Caki2 (cell line): ENCODE measurements at places on chromosomes 5 and 9.
A peak's percentile ranks its signal among the peaks of the same experiment; 100 is the strongest.

- DNase-seq, result no peak
Measured at GRCh38 chr5:148403344-148403743, 19.6 kb downstream of the FBXO38 start.

- no peak for DNase-seq
Measured at GRCh38 chr5:41370482-41370881, 139.9 kb downstream of the PLCXD3 start.

DNA sequence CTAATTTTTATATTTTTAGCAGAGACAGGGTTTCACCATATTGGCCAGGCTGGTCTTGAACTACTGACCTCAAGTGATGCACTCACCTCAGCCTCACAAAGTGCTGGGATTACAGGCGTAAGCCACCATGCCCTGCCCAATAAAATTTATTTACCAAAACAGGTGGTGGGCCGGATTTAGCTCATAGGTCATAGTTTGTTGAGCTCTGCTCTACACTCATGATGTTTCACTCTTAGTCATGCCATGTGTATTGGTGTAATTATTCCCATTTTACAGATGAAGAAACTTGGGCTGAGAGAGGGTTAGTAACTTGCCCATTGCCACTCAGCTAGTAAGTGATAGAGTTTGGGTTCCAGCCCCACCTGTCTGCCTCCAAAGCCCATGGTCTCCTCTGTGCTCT, 93.1 kb upstream of the WWC1 start:
- no peak for DNase-seq

- DNase-seq, result peak; percentile 8
Measured at GRCh38 chr5:12772276-12772675, 868.0 kb upstream of the CTNND2 start.

DNA sequence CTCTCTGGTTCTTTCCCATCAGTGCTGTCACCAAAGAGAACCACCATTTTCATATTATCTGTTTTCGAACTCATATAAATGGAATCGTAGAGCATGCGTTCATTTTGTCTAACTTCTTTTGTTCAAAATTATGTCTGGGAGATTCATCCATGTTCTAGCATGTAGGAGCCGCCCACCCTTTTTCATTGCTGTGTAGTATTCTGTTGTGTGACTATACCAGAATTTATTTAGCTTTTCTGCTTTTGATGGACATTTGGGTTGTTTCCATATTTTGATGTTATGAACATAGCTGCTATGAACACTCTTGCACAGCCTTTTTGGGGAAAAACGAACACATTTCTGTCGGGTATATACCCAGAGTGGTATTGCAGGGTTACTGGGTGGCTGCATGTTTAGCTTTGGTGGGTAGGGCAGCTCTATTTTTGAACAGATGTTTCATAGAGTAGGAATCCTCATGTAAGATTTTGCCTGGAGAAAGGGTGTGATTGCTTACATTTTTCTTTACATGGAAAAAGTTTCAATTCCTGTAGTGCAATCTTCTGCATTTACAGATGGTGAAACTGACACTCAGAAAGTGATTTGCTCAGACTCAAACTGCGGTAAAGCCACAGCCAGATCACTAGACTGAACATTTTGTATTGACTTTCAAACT, 100.2 kb upstream of the IL12B start:
- DNase-seq, result no peak

GRCh38 chr5:60719329-60719728, 19.4 kb upstream of the DEPDC1B start:
- no peak for DNase-seq

- DNase-seq, result no peak
Measured at GRCh38 chr9:33798545-33798944, 3.2 kb downstream of the PRSS3 start.
